ENCODE measurements at places on chromosomes 5 and 9.

DNA sequence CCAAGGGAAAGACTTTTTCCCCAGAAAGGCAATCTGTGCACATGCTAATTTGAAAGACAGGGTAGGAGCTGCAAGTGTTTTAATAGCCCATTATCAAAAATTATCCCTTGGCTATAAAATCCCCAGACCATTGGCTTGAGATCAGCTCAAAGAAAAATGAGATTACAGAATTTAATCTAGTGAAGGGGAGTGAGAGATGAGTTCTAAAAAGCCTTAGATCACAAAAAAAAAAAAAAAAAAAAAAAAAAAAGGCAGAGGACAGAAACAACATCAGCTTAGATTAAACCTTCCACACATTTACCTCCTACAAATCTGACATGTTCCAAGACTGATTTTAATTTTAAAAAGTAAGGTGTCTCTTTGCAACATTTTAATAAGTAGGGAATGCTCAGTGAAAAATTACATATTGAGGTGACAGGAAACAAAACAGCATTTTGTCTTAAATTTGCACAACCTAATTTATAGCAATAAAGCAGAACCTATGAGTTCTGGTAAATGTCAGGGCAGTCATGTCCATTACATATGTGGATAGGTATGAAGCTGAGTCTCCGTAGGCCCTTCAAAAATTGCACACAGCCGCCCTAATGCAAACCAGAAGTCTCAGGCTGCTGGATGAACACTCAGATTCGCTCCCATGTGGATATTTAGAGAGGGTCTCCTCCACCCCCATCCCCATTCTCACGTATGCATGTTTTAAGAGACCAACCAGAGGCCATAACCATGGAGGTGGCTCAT, 43.4 kb downstream of the NFIB start:
- DNase-seq, result no peak

GRCh38 chr5:74938250-74938933, 72.2 kb upstream of the FAM169A start:
- no peak for DNase-seq

GRCh38 chr9:76087976-76088375, 197.5 kb downstream of the PCSK5 start:
- DNase-seq, result no peak

- no peak for DNase-seq
Observed at GRCh38 chr9:15155826-15156225, 151.2 kb downstream of the TTC39B start.

DNA sequence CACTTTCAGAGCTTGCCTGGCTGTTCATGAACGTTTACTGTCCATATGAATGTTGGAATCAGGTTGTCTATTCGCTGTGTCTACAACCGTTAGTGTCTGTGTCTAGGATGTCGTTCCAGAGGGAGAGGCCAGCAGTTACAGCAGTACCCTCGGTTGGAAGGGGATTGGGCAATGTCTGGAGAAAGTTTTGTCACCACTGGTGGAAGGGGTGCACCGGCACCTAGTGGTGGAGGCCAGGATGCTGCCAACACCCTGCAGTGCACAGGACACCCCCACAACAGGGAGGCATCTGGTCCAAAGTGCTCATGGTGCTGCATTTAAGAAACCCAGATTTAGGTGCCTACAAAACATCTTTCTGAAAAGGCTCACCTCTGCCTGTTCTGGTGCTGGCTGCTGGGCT, 220.7 kb downstream of the FANCC start:
- no peak for DNase-seq

- no peak for DNase-seq
Observed at GRCh38 chr9:119523508-119523907, 154.3 kb upstream of the BRINP1 start.

GRCh38 chr5:171715551-171715950, 70.1 kb upstream of the SMIM23 start:
- no peak for DNase-seq

DNA sequence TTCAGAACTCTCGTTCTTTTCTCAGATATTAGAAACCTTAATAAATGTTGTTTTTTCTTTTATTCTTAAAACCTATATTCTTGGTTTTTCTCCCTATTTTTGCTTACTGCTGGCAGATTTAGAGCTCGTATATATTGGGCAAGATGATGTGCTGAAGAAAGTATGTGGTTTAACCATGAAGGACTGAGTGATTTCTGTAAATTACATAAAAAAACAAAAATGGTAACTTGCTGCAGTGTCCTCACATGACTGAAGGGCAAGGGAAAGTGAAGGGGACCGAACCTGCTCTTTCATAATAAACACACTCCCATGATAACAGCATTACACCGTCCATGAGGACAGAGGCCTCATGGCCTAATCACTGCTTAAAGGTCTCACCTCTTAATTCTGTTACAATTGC, 393.8 kb upstream of the ZNF608 start:
- no peak for DNase-seq

GRCh38 chr5:135079760-135080159, 45.7 kb upstream of the PITX1 start:
- no peak for DNase-seq

GRCh38 chr9:130290291-130291181, 25.0 kb downstream of the HMCN2 start:
- DNase-seq, result no peak

DNA sequence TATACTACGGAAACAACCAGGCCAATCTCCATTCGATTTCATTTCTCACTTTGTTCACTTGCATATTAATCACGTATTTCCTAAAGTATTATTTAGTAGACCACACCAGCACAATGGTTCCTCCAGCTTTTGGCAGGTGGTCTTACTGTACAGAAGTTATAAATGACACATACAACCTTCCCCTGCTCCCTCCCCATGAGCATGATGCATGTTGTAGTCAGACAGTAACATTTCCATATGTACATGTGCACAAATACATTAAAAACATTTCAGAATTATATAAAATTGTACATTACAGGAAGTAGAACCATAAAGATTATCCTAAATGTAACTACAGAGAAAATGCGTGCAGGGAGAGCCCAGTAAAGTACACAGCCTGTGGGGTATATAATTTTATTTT, 17.0 kb downstream of the SRP19 start:
- no peak for DNase-seq

GRCh38 chr5:93078082-93079038, 502.7 kb downstream of the NR2F1-AS1 start:
- peak; percentile 96 for DNase-seq

GRCh38 chr5:137619191-137619870, 116.6 kb downstream of the KLHL3 start:
- DNase-seq, result peak; percentile 71

DNA sequence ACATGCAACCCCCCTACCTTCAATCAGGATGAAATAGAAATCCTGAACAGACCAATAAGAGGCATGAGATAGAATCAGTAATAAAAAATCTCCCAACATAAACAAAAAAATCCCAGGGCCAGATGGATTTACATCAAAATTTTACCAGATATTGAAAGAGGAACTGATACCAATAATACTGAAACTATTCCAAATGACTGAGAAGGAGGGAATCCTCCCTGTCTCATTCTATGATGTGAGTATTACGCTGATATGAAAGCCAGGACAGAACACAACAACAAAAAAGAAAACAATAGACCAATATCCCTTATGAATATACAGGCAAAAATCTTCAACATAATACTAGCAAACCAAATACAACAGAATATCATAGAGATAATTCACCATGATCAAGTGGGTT, 109.0 kb upstream of the SMC2 start:
- DNase-seq, result no peak

DNA sequence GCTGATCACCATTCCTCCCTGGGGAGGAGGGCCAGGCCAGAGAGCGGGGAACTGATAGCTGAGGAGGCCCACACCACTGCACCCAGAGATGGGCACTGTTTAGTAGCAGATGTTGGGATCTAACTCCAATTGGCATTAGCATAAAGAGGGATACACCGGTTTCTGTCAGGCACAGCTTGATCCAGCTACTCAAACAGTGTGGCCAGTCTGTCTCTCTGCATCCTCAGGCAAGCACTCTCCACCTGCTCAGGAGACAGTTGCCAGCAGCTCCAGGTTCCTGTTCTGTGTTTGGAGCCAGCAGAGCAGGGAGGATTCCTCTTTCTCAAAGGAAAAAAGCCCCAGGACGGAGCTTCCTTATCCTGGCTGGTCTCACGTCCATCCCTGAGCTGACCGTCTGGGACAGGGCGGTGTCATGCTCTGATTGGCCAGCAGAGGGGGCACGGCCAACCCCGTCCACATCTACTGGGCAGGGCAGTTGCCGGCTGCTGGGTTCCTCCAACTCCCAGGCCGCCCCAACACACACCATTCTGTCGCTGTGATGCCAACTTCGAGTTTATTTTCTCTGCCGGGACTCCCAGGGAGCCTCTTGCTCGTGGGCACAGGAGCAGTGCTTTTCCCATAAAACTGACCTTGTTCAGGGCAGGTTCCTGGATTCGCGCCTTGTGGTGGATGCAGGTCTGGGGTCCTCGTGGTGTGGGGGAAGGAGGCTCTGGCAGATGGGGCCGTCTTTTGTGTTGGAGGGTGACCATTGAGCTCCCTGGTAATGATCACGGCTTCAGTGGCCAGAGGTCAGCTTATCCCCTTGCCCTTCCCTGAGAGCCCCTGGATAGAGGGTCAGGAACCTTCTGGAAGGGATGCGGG, 47.9 kb downstream of the COL5A1 start:
- DNase-seq, result no peak

- no peak for DNase-seq
Observed at GRCh38 chr9:30075451-30076199, 2308.8 kb upstream of the ACO1 start.

- DNase-seq, result no peak
Observed at GRCh38 chr5:68499987-68500386, 284.4 kb downstream of the PIK3R1 start.

DNA sequence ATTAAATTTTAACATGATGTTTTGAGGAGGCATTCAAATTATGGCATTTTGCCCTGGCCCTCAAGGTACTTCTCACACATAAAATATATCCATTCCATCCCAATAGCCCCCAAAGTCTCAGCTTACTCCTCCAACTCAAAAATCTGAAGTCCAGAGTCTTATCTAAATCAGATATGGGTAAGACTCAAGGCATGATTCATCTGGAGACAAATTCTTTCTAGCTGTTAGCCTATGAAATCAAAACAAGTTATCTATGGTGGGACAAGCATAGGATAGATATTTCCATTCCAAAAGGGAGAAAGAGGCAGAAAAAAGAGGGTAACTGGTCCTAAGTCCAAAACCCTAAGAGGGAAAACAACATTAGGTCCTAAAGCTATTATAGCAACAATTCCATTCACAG, 408.4 kb downstream of the ZNF608 start:
- DNase-seq, result no peak

DNA sequence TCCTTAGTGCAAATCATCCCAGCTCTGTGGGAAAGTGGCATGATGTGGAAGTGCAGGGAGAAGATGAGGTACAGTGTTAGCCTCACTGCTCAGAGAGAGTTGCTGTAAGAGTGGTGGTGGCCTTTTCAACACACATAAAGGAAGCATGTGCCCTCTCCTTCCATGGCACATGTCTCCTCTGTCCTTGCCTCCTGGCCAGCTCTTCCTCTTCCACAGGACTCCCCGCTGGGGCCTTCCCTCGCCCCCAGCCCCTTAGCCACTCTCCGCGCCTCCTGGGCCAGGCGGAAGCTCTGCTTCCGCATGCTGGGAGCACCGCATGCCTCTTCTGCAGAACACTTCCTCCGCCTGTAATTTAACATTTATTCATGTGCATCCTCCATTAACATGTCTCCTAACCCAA, 4.8 kb upstream of the KCNMB1 start:
- no peak for DNase-seq

- DNase-seq, result no peak
Observed at GRCh38 chr5:126521130-126521529, 73.9 kb downstream of the ALDH7A1 start.

- DNase-seq, result no peak
Observed at GRCh38 chr5:6066016-6066415, 312.3 kb downstream of the MED10 start.

DNA sequence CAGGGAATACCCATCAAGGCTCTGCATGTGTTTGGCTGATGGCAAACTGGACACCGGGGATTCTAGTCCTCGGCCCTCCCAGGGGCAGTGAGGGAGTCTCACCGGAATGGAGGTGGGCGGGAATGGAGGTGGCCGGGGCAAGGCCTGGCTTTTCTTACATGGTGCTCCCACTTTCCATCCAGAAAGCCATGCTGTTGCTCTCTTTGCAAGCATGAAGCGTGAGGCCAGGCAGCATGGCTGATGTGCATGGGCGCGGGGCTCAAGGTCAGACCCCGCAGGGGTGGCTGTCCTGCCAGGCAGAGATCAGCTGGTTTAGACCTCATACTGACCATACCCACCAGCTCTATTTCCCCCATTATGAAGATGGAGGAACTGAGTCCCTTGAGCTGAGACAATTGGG, 108.0 kb upstream of the PHYKPL start:
- no peak for DNase-seq

- DNase-seq, result no peak
Observed at GRCh38 chr5:90071066-90071465, 338.5 kb downstream of the CETN3 start.

DNA sequence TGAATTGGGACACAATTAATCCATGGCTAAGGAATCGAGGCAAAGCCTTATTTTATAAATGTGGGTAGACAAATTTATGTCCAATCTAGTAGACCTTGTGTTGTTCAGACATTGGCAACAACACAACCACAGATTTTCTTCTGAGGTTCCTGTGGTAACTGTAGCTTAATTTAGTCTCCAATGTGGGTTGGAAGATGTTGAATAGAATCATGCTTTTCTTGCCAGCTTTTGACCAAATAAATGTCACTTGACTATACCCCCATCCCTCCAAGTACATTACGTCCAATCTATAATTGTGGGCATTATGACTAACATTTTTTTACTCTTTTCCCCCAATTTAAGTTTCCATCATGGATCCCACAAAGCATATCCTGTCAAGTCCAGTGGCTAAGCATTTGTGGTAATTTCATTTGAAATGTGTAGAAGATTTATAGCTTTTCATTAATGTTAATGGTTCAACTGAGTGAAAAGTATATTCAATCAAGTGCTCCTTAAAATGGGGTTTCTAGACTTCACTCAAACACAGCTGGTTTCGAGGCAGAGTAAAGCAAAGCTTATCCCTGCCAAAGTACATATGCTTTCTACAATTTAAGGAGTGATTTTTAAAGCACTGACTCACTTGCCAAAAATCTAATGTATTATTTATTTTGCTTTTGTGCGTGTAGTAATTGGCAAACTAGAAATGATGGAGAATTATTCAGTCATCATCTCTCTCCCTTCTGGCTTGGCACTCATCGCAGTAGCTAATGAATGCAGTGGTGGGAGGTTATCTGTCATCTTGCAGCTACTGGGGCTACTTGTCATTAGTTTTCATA, 141.8 kb downstream of the FAM174A start:
- DNase-seq, result peak; percentile 13

DNA sequence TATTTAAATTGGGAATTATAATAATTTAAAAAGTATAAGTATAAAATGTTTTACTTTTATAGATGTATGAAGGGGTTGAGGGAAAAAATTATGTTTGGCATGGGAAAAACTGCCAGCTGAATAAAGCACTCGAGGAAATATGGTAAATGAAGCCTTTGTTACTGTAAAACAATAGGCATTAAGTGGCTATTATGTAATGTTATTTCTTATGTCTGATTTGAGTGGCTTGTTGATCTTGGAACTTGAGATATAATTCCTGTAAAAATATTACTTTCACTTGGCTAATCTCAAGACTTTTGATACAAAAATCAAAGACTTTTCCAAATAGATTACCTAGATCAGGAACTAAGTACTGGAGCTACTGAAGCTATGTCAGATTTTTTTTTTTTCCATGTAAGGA, 182.9 kb downstream of the CD180 start:
- no peak for DNase-seq

Measured in non-pigmented ciliary epithelial cell (primary cell).